Kidney glomerular epithelial cell (primary cell): ENCODE measurements at places on chromosomes 2 and 18.

GRCh38 chr18:54957996-54958395, 1.3 kb downstream of the CCDC68 start:
- no peak for DNase-seq

GRCh38 chr2:219537657-219538488, 5.7 kb downstream of the CHPF start:
- no peak for DNase-seq

DNA sequence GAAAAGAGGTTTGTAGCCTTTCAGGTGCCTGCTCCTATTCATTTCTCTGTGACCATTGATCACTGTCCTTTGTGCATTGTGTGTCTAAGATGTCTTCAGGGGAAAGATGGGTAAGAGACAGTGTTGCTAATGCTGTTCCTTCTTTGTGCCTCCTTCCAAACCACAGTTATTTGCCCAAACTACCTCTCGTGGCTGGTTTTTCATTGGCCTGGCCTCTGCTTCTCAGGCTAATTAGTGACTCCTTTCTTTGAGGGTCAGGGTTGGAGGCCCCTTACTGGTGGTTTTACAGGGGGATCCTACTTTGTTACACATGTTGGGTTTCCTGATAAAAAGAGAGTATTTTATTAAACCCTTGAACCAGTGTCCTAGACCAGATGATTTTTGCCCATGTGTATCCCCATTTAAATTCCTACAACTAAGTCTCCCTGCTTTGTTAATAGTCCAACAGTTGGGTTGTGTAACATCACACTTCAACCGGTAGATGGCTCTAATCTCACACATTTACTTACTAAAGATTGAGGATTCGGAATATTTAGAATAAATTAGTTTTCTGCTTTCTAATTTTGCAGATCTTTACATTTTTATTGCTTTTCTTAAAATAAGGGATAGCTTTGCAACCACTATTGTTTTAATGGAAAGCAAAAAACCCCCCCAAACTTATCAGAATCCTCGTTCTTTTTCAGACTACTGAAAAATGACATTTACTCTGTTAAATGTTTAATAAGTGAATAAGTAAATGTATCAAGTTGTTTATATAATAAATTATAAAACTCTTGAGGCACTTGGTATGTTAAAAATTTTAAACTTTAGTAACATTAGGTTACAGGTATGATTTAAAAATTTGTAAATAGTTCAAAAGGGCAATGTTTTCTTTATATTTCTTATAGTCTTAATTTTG, 2.4 kb downstream of the MARS2 start:
- DNase-seq, result peak; percentile 9

GRCh38 chr18:61870151-61870550, 22.7 kb downstream of the RNF152 start:
- no peak for DNase-seq
